ENCODE measurements at places on chromosomes 1 and 21.

DNA sequence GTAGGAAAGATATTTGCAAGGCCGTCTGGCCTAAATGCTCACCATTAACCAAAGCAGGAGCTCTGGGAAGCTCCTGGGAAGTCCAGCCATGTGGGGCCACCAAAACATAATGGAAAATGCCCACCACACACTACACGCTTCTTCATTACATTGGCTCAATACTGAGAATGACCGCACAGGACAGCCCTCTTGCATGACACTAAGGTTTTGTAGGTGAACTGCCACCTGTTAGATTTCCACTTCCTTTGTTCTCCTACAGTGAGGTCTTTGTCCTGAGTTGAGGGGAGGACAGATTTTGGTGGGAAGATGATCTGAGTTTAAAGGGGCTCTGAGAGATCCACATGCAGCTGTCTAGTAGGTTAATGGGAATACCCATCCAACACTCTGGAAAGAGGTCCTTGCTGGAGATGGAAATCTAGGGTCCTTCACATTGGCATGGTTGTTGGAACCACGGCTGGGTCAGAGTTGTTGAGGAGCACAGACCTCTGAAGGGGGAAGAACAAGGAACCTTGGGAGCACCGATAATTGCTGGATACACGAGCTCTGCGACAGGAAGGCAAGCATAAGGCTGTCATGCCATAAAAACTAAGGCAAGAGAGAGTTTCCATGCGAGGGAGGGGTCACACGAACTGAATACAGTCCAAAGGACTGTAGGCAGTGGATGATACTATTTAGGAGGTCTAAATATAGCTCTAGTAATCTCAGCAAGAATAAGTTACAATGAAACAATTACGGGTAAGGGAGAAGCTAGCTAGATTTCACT lies 105.5 kb upstream of the IRF2BP2 start:
- DNase-seq = no peak

GRCh38 chr1:40478276-40478675 lies 1.2 kb downstream of the ZFP69 start:
- no peak for DNase-seq

GRCh38 chr1:13517193-13517812 lies 3.5 kb upstream of the LRRC38 start:
- peak; percentile 13 for DNase-seq

DNA sequence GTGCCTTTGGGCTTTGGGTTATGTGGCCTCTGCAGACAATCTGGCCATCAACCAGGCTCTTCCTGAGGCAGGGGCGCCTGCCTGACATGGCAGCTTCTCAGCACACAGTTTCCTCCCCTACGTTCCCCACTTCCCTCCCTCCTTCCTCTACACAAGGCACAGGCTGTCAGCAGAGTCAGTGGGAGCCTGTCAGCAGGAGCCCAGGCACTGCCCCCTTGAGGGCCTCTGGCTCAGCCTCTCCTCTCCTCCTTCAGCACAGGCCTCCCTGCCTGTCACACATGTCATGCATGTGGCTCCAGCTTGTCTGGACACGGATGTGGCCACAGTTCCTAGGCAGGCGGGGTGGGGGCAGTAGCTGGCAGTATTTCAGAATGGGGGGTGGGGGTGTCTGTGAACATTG lies 52.2 kb upstream of the ARTN start:
- no peak for DNase-seq

Data from fibroblast of villous mesenchyme (primary cell).